PC-9 (cell line): ENCODE measurements at places on chromosomes 3 and 15. TPM values are rescaled to one million over a fixed set of nuclear protein-coding genes. Genes with fewer than 3 reads are reported as not detected.

GRK7 gene
- total RNA-seq: not detected in 2 replicates

DHX36 gene
- total RNA-seq: 64.2 and 87.2 TPM in 2 replicates

SCAP gene
- total RNA-seq: 71.5 and 85.0 TPM in 2 replicates

PARP15 gene
- total RNA-seq: 0.07 and 0.13 TPM in 2 replicates

PLCB2 gene
- 0.92 and 1.6 TPM in 2 replicates for total RNA-seq

ECE2 gene
- total RNA-seq: not detected in 2 replicates

CD200R1 gene
- 0.20 and 0.63 TPM in 2 replicates for total RNA-seq

ERICH6 gene
- not detected in 2 replicates for total RNA-seq

AQR gene
- 24.1 and 33.6 TPM in 2 replicates for total RNA-seq

SPATA12 gene
- 0.43 and 0.57 TPM in 2 replicates for total RNA-seq

H1-8 gene
- not detected in 2 replicates for total RNA-seq

NPAP1 gene
- not detected in 2 replicates for total RNA-seq

CALML4 gene
- 10.9 and 12.6 TPM in 2 replicates for total RNA-seq

CLCN2 gene
- total RNA-seq: 27.1 and 33.0 TPM in 2 replicates

GPR149 gene
- not detected in 2 replicates for total RNA-seq
